ENCODE measurements at places on chromosomes 11 and 22. TPM values are rescaled to one million over a fixed set of nuclear protein-coding genes. Genes with fewer than 3 reads are reported as not detected.

DNA sequence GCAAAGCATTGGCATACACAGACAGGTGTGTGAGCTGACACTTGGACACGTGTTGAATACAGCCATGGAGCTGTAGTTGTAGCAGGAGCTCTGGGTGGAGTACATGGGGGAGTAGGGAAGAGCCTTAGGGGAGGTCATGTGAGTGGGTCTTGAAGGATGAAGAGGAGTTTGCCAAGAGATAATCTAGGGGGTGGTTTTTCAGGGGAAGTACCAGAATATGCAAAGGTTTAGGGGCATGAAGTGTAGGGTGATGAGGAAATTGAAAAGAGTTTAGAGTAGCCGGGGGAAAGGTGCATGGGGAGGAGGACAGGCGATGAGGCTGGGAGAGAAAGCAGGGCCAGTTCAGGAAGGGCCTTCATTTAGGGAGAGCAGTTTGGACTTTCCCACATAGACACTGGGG is 74.5 kb downstream of the GRIK4 start:
- DNase-seq: no peak

DNA sequence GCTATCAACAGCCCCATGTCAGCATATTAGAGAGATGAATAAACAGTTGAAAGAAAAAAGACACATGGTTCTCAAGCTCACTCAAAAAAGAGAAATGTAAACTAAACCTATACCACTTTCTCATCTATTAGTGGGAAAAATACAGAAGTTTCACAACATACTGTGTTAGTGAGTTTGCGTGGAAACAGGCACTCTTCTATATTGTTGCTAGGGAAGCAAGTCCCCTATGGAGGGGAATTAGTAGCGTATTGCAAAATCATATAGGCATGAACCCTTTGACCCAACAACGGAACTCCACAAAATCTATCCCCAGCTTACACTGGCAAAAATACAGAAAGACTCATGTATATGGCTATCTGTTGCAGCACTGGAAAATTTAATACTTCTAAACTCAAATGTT is 14.2 kb upstream of the RFPL2 start:
- no peak for DNase-seq

GRCh38 chr11:71355281-71355680 is 92.9 kb downstream of the DHCR7 start:
- no peak for DNase-seq

DNA sequence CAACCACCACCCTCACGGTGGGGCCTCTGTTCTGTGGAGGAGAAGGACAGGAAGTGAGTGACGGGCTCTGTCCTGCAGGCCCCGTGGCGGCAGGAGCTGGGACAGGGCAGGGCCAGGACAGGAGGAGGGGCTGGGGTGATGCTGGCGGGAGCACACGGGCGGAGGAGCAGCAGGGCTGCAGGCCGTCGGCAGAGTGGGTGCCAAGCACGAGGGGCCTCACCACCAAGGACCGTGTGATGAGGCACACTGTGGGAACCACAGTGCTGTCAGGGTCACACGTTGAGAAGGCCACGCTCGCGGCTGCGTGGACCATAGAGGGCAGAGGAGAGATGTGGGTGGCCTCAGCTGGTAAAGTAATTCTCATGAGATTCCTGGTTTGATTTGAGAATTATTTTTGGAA is 8.5 kb downstream of the SCO2 start:
- no peak for DNase-seq

GRCh38 chr11:117547195-117547850 is 219.7 kb downstream of the CEP164 start:
- no peak for DNase-seq

DNA sequence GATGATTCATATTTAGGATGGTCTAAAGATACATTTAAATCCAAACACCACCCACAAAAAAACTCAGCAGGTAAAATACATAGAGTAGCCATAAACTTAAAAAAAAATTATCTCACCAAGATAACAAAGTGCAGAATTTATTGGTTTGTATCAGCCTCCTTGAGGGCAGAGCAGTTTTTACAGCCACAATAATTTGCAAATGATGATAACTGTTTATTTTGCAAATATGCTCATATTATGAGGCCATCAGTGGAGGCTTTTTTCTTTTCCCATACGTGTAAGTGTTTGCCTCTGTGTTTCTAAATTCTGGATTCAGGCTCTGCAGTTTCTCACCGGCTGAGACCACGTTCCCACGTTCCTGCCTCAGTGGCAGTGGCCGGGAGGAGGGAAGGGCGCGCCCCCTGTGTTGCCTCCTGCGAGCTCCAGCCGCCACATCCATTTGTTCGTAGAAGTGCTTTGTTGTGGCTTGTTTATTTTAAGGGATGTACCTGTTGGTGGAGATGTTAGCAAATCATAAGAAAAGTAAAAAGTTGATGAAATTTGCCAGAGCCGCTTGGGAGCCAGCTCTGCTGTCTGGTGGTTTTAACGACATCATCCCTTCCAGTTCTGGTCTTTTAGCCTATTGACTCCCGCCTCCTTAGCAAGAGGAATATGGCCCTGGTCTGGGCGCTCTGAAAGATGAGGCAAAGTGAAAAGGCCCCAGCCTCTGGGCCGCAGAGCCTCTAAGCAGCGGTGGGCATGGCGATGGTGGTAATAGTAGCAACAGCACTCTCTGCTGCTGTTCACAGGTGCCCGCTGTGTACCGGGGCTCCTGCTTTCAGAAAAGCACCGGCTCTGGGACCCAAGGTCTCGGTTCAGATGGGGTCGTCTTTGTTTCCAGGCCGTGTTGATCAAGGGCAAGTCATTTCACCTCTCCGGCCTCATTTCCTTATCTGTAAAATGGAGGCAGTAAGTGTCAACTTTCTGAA is 66.7 kb upstream of the PPARA start:
- no peak for DNase-seq

DNA sequence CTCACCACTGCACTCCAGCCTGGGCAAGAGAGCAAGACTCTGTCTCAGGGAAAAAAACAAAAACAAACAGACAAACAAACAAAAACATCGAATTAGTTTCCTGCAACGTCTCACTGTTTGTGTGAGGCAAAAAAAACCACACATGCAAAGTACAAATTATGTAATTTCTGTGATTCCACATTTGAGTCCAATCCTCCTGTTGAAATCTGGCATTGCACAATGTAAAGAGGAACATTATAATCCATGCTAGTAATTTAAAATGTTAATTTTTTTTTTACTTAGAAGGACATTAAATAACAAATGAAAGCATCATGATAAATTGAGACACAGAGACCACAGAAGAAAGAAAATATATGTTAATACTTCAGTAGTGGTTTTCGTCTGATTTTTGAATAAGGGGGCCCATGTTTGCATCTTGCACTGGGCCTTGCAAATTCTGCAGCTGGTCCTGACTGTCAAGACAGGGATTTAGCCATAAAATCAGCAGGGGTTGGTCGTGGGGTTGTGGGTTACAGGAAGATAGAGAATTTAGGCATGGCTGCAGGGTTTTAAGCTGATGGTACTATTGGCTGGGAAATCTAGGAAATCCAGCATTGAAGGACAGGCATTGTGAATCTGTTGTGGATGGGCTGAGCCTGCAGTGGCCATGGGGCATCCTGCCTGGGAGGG is 102.6 kb upstream of the ALDH3B2 start:
- no peak for DNase-seq

- no peak for DNase-seq
Measured at GRCh38 chr11:130671801-130672700, 223.6 kb downstream of the ADAMTS15 start.

DNA sequence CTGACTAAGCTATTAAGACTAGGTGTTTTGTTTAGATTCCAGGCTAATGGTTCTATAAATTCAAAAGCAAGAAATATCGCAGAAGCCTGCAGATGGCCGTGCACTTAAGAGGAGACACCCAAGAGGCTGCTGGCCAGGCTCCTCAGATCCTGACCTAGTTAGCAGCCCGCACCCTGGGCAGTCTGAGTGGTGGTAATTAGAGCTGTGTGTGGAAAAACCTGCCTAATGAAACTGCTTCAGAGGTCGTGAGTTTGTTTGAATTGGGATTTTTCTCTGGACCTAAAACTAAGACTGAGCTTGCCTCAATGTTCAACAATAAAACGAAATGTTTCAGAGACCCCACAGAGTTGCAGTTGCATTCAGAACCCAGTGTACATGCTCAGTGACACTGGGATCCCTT is 627.7 kb downstream of the OPCML start:
- DNase-seq: no peak

- no peak for DNase-seq
Measured at GRCh38 chr11:67416416-67417335, 1.2 kb downstream of the CARNS1 start.

DNA sequence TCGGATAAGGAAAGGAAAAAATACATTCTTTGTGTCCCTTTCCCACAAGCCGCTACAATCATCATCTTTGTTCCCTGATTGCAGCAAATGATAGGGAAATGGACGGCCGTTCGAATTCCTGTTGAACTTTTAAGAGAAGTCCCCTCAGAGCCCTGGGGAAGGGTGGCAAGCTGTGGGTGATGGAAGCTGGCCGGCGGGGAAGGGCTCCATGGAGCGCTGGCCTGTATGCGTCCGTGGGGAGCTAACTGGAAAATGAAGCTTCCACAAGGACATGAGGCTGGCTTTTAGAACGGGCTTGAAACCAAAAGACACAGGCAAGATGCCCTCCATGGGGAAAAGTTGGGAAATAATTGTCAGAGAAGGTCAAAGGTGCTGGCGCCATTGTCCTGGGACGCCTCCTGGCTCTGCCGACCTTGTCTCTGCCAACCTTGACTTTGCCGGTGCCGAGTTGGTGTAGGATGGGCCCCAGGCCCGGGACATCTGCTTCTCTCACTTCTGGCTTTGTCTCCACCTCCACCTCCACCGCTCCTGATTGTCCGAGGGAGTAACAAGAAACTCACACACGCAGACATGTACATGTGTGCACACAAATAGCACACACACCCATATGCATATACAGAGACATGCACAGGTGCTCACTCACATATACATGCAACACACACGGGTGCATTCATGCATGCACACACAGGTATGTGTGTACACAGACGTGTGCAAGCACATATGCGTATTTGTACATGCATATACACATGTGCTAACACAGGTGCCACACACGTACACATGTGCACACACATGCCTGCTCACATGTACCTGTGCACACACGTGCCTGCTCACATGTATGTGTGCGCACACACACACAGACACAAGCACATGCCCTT is 14.5 kb upstream of the PPARA start:
- DNase-seq: no peak

DNA sequence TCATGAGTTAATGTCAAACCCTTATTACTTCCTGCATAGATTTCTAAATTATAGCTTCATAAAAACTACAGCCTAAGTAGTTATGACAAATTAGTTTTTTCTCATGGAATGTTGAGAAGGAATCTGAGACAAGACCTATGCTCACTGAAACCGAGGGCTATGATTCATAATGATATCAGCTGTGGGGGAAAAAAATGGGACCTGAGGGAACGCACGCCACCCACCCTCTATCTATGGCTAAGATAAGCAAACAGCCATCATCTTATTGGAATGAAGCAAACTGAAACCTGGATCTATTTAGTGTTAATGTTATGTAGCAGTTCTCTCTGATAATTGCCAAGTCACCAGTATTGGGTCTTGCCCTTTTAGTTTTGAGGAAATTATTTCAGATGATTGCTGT is 906.9 kb upstream of the RAG2 start:
- no peak for DNase-seq

- no peak for DNase-seq
Measured at GRCh38 chr22:24005201-24005600, at the start of gene GSTT4. GSTT4 (minus strand) TSS chr22:24005453; CDS start chr22:24005356, 97 bp downstream.

DNA sequence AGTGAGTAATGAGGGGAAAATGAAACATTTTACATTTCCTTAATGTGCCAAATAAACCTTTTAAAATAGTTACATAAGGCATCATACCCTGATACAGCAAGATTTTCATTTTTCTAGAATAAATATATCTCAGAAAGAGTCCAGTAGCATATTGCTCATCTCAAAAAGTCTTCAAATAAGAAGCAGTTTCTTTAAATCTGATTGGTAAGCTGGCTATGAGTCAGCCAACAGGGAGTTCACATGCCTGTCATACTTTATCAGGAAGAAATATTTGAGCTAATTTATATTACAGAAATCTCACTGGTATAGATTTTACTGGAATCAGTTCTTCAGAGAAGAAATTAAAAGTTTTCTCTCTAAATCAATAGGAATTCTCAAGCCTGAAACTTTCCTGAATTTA is 258.1 kb downstream of the C11orf87 start:
- DNase-seq: no peak

DNA sequence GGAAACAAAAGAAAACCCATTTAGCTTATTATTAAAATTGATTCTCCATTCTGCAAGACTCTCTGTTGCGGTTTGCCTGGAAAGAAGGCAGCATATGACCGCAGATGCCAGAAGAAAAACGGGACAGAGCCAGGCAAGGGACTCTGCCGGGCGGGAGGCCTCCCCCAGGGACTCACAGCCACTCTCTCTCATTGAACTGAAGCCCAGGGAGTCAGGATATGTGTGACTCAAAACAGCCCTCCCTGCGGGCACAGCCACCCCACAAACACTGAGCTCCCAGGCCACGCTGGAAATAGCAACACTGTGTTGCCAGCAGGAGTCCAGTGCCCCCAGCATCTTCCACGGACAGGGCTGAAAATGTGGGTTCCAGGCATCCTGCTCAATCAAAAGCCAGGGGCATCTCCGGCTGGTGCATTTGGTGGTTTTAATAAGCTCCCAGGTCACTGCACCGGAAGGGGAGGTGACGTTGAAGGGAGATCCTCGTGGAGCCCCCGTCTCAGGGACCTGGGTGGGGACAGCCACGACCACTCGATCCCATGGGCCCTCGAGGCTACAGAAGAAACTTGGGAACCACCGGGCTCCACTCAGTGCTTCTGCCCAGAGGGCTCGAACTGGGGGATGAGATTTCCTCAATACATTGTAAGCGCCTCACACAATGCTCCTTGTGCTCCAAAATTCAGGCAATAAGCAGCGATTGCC is 624.5 kb downstream of the TBC1D22A start:
- DNase-seq: no peak

DNA sequence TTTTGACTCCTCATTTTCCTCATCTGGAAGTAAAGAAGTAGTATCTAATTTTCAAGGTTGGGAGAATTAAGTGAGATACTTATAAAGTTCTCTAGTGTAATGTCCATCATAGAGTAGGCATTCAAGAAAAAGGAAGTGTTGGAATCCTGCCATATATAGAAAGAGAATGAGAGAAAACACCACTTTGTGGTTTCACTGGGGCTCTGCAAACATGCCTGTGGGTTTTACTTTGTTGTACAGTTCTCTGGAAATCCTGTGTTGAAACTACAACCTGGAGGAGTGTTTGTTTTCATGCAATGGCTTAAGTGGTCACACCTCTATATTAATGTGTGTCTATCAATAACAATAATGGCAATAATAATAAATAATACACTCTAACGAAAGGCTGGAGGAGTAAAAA is 741.7 kb downstream of the NELL1 start:
- no peak for DNase-seq

- DNase-seq: no peak
Measured at GRCh38 chr11:69000831-69001242, 12.2 kb downstream of the MRGPRF start.

GRCh38 chr22:27137871-27138337 is 480.5 kb downstream of the MIAT start:
- DNase-seq: no peak

- DNase-seq: no peak
Measured at GRCh38 chr11:83033371-83033770, 38.3 kb downstream of the RAB30 start.

Gene PARVG
- 60.8 TPM for total RNA-seq

Gene OR52I1
- under 0.01 TPM for total RNA-seq

Gene DTX4
- total RNA-seq: 1.6 TPM

Gene GDPD4
- total RNA-seq: not detected

Gene GRK2
- total RNA-seq: 89.5 TPM

Gene SEZ6L
- total RNA-seq: 0.90 TPM

Gene C11orf86
- total RNA-seq: not detected

Gene WBP2NL
- total RNA-seq: 0.66 TPM

Gene NXPE2
- 0.05 TPM for total RNA-seq

Gene GSTT2
- not detected for total RNA-seq

Gene MAPK11
- 3.7 TPM for total RNA-seq

Gene CYTH4
- total RNA-seq: 24.7 TPM

Gene MMP1
- total RNA-seq: 1.8 TPM

Gene MOGAT2
- 0.14 TPM for total RNA-seq
